ENCODE measurements at places on chromosomes 6 and 20.

DNA sequence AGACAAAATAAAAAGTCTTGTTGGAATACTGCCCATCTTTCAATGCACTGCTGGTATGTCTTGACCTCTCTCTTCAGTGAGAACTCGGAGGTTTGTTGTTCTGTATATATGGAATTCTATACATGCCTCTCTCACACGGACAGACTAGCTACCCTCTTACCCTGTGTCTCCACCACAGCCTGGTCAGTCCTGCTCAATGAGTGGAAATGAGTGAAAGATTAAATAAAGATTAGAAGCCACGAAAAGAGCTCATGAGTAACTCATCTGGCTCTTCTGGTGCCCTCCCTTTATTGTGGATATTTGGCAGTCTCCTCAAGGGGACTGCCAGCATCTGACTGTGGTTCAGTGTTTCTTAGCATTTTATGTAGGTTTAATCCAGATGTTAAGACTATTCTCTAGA is 262.8 kb upstream of the MAP3K7 start:
- no peak for DNase-seq

DNA sequence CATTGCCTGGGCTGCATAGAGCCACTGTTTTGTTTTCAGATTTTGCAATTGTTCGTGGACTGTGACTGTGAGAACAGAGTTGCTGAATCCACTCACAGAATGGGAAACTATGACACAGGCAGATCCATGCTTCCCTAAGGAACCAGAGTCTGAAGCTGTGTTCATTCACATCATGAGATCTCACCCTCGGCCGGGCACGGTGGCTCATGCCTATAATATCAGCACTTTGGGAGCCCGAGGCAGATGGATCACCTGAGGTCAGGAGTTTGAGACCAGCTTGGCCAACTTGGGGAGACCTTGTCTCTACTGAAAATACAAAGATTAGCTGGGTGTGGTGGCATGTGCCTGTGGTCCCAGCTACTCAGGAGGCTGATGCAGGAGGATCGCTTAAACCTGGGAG is 139.2 kb upstream of the SALL4 start:
- no peak for DNase-seq

DNA sequence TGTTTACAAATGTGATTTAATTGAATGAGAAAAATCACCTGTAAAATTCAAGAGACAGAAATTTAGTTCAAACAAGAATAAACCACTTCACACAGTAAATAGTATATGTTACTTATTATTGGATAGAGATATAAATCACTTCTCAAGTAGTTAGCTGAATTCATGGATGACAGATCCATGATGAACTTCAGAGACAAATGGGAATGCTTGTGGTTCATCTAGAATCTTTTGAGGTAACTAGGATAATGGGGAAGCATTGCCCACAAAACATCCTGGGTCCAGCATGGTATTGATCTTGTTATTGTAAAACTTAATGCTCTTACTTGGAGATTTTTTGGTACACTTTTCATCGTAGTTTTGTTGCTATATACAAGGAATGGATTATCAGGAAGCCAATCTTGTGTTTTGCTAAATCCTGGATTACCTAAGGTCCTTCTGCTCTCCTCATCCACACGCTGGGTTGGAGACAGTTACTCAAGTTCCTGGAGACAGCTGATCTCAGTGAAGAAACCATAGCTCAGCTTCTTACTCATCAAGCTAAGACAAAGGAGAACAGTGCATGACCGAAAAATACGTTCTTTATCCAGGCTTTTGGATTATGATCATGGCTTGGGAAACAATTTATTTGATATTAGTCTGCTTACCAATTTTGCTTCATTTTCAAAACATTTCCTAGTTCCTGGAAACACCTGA is 142.5 kb upstream of the PREP start:
- no peak for DNase-seq

- DNase-seq = no peak
Measured at GRCh38 chr6:484086-484745, 92.7 kb downstream of the IRF4 start.

GRCh38 chr6:4967301-4968030 is 36.4 kb downstream of the RPP40 start:
- no peak for DNase-seq

GRCh38 chr20:41738604-41739206 is 120.5 kb upstream of the CHD6 start:
- DNase-seq = peak; percentile 46

DNA sequence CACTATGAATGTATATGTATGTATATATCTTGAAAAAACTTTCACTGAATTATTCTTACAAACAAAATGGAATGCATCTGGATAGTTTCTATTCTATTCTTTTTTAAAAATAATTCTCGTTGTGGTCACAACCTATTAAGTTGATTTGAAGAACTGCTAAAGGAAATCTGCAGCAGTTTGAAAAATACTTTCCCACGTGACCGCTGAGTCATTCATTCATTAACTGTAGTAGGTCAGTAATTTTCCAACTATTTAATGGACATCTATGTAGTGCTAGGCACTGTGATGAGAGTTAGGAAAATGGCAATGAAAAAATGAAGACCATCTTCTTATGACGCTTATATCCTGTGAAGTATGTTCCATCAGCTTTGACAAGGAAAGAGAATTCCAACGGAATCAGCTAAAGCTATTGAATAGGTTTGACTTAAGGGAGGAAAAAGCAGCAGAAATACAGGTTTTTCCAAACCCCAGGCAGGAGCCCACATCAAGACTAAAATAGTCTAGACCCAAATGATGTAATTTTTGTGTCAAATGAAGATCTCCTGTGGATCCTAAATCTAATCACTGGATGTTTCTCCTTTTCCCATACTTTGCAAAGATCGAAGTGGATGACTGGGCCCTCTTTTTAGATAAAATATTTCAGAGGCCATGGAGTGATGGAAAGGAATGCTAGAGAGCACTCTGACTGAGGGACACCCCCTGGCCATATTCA is 4.1 kb upstream of the EFHC1 start:
- DNase-seq = no peak

- DNase-seq = no peak
Measured at GRCh38 chr6:31978831-31979230, 3.0 kb upstream of the C4A start.

Data from globus pallidus (tissue), 1 donor.